NCI-H1694 treated with DMSO at 0.1 percent for 48 hours (cell line): ENCODE measurements at places on chromosomes 5 and 9.

DNA sequence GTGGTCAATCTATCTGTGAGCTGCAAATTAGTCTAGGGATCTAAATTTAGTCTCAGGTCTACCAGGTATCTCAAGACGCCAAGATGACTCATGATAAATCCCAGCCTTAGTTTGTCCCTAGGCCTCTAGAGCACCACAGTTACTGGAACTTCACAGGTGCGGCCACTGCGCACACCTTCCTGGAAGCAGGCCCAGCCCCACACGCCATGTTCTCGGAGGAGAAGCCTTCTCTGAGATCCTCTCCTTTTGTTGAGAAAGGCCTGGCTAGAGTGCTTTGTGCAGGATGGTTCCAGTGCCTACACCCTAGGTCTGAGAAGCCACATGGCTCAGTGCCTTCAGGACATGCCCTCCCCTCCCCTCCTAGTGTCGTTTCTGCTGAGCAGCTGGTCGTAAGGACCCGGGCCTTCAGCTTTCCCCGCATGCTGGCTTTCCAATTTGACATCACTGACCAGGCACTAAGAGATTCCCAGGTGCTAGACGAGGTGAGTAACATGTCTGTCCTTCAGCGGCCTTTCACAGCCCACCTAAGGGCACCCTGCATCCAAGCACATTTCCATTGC is 51.9 kb downstream of the IPPK start:
- DNase-seq, result no peak

- DNase-seq, result no peak
These were observed 240.2 kb upstream of the NFIL3 start for GRCh38 chr9:91663858-91664257.

DNA sequence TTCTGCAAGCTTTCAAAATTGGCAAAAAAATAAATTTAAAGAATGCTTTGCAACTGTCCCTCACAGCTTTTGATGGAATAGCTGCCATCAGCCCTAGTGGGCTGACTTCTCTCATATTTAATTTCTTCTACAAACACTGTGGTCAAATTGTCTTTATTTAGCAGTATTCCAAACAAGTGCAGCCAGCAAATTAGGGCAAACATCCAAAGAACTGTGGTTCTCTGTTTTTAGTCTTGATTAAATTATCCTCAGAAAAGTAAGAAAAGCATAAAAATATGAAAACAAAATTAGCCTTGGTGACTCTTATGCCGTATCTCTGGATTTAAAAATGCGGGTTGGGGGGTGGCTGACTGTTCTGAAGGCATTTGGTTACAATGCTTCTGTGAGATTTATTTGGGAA is 95.8 kb upstream of the RETREG1 start:
- no peak for DNase-seq

DNA sequence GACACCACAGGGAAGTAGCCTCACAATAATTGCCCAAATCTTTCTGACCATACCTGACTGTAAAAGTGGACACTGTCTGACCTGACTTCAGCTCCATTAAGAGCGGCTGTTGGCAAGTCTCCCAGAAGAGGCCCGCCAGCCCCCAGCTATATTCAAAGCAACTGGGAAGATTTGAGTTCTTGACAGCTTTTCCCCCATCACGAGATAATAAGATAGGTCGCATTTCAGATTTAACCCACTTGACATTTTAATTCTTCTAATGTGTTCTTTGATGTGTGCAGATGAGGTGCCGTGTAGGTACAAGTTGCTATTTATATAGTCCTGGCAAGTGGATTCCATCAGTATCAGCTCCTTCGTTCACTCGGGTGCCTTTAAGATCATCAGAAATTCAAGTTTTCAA is 345.7 kb downstream of the DRD1 start:
- DNase-seq, result no peak

DNA sequence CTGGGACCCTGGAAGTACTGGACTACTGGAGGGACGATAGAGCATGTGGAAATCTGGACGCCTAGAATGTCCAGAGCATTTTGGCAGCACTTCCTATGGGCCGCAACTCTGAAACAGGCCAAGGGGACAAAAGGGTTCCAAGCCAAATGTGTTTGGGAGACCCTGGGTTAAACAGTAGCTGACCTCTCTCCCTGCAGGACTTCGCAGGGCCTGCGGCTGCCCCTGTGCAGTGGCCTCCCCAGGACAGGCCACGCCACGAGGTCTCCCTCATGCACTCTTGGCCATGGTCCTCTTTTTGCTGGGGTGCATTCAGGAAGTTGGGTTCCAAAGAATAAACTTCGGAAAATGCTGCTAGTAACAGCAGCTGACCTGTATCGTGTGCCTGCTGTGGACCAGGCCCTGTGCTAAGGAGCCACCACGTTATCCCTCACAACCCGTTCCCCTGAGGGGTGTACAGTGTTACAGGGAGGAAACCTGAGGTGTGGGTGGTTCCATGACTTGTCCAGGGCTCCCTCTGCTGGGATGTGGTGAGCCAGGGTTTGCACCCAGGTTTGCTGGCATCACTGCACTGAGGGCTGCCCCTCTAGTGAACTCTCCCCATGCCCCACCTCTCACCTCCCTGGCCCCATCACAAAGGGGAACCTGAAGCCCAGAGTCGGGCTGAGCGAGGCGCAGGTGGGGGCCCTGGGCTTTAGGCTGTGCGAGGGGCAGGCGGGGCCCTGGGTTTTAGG is 79.4 kb downstream of the AMBP start:
- no peak for DNase-seq

DNA sequence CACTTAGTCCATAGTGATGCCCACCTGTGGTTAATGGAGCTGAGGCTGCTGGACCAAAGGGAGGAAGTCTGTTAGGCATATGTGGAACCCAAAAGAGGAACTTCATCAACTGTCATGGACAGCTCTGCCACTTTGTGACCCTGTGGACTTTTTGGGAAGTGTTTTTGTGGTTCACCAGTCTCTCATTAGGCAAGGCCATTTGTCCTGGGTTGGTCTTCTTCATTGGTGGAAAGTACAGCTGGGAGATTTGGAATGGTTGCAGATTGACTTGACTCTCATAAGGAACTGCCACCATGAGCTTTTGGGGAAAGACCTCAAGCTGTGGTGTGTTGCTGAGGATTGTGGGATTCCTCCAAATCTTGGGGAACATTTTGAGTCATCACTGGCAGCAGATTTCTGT is 31.9 kb upstream of the IL12B start:
- DNase-seq, result peak; percentile 6

GRCh38 chr5:123170816-123171215 is 81.8 kb downstream of the PRDM6 start:
- no peak for DNase-seq

- DNase-seq, result no peak
These were observed 289.6 kb downstream of the GABRB2 start for GRCh38 chr5:161256957-161257356.

GRCh38 chr5:169511708-169512107 is 71.9 kb upstream of the SPDL1 start:
- DNase-seq, result no peak

- DNase-seq, result no peak
These were observed 162.1 kb downstream of the TENT4A start for GRCh38 chr5:6875376-6875775.

DNA sequence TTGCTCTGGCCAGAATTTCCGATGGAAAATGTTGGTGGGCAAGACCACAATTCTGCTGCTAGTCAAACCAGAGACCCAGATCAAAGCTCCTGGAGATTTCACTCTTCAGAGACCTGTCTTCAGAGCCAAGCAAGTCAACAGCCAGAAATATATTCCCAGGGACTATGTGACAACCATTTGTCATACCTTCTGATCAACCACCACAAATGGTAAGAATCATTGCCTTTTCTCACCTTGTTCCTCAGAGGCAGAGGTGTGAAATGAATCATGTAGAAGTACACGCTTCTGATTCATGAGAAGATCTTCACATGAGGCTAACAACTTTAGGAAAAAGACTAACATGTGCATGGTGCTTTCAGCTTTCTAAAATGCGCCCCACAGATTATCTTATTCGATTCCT is 53.5 kb downstream of the SUSD1 start:
- no peak for DNase-seq

DNA sequence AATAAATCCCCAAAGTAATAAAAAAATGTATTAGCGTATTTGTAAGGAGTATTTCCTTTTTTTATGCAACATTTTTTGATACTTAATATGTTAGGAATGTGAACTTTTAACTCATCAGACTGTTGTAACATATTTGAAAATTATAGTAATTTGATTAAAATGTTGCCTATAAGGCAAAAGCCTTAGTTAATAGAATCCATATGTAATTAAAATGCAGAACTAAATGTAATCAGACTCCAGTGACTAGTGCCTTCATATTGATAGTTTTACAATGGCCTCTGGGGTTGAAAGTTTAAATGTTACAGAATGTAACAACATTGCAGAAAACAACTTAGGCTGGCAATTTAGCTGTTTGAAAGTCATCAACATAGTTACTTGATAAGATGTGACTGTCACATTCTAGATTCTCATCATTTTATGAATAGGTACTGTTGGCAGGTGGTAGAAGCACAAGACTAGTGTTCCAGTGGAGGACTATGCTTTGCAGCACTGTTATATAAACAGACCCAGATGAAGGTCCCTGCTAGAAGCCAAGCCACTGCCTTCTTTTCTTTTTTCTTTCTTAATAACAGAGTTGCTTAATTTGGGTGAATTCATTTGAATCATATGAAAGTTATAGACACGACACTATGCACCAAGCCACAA is 382.9 kb downstream of the CCDC171 start:
- no peak for DNase-seq

- DNase-seq, result no peak
These were observed 21.4 kb downstream of the TMEM245 start for GRCh38 chr9:109098171-109098959.

DNA sequence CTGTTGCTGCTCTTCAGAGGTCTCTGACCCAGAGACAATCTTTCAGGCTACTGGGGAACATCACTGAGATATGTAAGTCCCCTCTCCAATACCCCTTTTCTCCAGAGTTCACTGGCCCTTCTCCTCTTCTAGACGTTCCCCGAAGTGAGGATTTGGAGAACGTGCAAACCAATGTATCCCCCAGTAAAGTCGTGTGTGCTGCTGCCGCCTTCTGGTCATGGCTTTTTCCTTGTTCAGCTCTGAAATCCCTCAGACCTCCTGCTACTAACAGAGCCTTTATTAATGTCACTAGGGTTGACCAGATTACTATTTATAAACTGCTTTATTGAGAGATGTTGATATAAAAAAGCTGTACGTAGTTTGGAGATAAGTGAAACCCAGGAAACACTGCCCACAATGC is 1028.6 kb downstream of the CDH9 start:
- no peak for DNase-seq

- no peak for DNase-seq
These were observed 110.2 kb upstream of the DAPK1 start for GRCh38 chr9:87387351-87388011.
